ENCODE measurements at places on chromosomes 2 and 18.
A peak's percentile ranks its signal among the peaks of the same experiment; 100 is the strongest.

GRCh38 chr2:134232868-134233727 is 20.8 kb upstream of the MGAT5 start:
- DNase-seq: no peak

- no peak for DNase-seq
These were observed 136.1 kb upstream of the NRP2 start for GRCh38 chr2:205545971-205546816.

DNA sequence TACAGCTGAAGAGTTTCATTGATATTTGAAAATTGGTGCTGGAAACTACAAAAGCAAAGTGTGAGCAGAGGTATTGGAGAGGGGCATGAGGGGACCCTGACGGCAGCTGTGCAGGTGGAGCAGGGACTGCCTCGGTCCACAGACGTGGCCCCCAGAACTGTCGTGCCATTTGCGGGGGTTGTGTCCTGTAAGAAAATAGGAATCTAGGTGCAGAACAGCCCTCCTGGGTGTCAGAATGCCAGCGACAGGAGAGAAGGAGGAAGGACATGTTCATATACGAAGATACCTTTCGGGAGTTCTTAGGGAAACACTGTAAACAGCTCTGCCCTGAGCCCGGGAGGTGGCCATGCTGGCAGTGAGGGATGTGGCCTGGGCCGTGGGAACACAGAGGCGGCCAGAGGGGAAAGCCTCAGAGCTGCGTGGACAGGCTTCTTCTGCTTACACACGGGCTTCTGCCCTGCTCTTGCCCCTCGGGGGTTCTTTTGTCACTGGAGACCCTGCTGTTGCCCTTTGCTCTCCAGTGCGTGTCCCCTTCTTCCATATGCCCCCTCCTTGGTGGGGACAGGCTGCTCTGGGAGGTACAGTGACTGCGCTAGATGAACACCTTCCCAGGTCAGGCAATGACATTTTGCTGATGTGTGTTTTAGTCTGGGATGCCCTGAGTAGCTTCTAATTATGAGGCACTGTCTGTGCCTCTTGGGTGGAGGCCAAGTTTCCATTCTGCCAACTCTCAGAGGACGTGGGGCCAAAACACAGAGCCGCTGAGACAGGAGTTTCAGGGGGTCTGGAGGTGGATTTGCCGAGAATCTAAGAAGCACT is 81.9 kb upstream of the TXNDC2 start:
- peak; percentile 30 for DNase-seq

- DNase-seq: no peak
These were observed 31.4 kb downstream of the ZCCHC2 start for GRCh38 chr18:62554061-62554815.

DNA sequence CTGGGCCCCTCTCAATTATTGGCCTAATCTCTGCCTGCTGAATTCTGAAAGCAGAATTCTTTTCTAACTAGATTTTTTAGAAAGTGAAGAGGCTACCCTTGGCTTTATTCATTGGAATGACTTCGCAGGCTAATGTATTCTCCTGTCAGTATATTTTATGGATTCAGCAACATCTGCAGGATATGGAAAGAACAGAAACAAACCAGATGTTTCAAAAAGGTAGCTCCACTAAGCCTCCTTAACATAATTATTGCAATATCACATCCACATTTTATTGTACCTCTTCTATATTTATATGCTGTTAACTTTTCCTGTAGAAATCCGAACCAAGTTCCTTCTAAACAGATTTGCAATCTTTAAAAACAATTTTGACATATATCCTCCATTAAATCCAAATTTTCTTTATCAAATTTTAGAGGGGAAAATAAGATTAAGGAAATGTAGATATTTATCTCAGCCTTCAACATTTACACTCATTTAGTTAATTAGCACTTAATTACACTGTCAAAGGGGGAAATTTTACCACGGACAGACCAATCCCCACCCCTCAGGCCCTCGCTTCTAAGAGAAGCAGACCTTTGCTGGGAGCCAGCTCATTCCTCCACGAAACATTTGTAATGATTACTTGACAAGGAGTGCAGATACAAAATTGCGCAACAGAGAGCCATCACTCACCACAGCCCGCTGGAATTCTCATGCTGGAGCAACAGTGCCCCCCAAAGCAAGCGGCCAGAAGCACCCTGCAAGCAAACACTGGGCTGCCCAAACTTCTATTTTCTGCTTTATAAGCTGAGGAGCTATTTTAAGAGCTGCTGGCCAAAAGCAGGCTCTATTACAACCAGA is 253.4 kb downstream of the ETAA1 start:
- peak; percentile 91 for DNase-seq

- no peak for DNase-seq
These were observed 63.4 kb downstream of the NYAP2 start for GRCh38 chr2:225462945-225463344.

DNA sequence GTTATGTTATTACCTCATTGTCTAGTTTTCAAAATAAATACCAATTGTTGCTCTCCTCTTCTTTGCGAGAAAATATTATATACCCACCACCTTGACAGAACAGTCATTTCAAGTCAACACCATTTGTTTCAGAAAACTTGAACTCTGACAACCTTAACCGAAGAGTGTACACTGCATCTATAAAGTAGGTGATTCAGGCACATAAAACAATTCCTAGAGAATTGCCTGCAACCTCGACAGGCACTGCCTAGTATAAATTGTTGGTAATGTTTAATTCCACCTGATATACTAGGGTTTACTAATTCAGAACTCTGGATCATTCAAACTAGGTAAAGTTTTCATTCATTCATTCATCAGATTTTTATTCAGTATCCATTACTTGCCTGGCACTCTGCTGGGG is 121.8 kb downstream of the AKAIN1 start:
- no peak for DNase-seq

DNA sequence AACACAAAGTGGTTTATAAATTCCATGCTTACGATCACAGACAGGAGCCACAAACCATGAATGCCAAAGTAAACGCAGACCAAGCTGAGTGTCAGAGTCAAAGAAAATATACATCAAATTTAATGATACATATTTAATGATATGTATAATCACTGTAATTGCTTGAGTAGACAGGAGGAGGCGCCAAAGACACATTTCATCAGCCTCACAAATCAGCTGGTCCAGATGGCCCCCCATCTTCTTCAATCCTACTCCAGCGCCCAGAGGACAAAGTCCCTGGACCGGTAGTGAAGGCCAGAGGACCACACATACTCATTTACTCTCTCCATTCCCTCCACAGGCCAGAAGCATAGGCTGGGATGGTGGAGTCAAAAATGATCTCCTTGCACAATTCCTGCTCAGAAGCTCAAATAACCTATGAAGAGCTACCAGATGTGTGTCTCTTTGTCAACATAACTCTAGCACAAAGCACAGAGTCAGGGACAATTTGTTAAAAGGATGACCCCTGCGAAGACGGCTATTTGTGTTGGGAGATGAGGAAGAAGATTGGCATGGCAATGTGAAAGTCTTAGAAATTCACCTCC is 149.3 kb upstream of the PGAP1 start:
- no peak for DNase-seq

- DNase-seq: no peak
These were observed 382.3 kb downstream of the FIGN start for GRCh38 chr2:163353551-163353950.

DNA sequence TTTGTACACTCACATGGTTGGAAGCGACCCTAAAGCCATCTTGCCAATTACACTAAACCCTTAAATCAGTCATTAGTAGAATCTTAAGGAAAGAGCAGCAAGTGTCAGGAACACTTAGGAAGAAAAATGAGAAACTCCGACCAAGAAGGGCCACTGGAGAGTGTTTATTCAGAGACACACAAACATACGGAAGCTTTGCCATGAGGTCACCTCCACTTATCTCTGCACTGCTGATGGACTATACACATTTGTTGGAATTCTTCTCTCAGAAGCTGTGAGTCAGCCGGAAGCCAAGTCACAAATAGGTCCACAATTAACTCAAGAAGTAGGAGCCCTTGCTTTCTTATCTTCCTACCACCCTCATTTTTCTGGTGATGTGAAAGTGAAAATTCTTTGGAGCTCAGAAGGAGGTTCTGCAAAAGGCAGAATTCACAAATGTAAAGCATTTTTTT is 21.6 kb downstream of the BMP10 start:
- DNase-seq: no peak

DNA sequence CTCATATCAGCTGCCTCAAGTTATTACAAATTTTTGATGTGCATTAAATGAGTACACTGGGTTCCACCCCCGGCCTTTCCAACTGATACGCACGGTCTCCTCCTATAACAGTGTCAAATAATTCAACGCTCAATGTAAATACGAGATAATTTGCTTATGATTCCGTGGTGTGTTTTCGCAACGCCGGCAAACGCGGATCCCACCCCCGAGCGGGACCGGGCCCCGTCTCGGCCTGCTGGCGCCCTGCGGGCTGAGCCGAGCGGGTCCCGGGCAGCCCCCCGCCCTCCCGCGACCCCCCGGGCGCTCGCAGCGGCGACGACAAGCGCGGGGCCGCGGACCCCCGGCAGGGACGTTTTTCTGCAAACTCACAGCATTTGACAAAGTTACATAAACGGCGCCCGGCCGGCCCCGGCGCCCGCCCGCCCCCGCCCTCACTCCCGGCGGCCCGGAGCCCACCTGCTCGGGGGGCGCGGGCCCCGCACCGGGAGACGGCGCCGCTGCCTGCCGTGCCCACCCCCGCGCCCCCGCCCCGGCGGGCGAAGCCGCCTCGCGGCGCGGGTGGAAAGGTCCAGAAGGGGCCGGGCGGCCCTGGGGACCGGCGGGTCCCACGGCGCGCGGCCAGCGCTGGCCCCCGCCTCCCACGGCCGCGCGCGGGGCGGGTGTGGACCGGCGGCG is 762 bp downstream of the HDAC4 start:
- DNase-seq: no peak

DNA sequence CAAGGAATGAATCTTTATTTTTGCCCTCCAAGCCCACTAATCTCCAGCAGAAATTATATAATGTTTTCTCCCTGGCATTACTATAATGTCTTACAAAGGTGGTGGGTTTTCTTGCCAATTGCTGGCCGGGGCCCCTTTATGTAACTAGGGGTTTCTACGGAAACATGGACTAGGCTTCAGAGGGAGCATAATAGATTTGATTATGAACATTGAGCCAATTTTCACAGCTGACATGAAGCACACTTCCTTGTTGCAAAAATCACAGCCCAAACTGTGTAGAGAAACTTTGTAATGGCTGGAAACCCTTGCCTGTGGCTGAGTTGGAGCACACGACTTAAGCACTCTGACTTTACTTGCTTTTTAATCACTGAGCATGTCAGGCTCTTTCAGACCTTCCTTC is 3.8 kb upstream of the CYRIA start:
- no peak for DNase-seq

- DNase-seq: no peak
These were observed 13.1 kb downstream of the HS6ST1 start for GRCh38 chr2:128305555-128306080.

- no peak for DNase-seq
These were observed 114.7 kb downstream of the FAM117B start for GRCh38 chr2:202749477-202749876.

DNA sequence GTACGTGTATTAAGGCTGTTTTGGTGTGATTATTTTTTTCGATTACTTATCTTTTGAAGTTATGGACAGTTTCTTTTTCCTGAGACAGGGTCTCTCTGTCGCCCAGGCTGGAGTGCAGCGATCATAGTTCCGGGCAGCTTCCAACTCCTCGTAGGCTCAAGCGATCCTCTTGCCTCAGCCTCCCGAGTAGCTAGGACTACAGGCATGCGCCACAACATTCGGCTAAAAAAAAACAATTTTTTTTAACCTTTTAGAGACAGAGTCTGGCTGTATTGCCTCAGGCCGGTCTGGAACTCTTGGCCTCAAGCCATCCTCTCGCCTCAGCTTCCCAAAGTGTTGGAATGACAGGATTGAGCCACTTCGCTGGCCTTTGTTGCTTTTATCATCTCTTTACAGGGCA is 945 bp downstream of the HAT1 start:
- peak; percentile 64 for DNase-seq

GRCh38 chr2:18268400-18268799 is 292.1 kb downstream of the RDH14 start:
- DNase-seq: peak; percentile 3

- peak; percentile 91 for DNase-seq
These were observed 11.2 kb downstream of the NABP1 start for GRCh38 chr2:191688934-191689695.

- DNase-seq: no peak
These were observed 5.3 kb upstream of the REG1A start for GRCh38 chr2:79114797-79115494.

DNA sequence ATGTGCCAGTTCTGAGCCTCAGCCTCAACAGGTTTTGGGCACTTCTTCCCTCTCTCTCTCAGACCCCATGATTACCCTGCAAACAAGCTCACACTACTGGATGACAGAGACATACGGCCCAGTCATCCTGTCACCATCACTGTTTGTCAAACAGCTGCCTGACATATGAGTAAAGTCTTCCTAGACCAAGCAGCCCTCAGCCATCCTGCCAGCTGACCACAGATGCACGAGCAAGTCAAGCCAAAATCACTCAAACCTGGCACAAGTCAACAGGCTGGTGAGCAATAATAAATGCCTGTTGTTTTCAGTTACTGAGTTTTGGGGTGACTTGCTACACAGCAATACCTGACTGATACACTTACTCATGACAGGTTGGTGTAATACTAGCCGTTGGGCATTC is 75.5 kb upstream of the KLF7 start:
- DNase-seq: peak; percentile 26

GRCh38 chr2:181594322-181594721 is 62.6 kb downstream of the CERKL start:
- DNase-seq: no peak

DNA sequence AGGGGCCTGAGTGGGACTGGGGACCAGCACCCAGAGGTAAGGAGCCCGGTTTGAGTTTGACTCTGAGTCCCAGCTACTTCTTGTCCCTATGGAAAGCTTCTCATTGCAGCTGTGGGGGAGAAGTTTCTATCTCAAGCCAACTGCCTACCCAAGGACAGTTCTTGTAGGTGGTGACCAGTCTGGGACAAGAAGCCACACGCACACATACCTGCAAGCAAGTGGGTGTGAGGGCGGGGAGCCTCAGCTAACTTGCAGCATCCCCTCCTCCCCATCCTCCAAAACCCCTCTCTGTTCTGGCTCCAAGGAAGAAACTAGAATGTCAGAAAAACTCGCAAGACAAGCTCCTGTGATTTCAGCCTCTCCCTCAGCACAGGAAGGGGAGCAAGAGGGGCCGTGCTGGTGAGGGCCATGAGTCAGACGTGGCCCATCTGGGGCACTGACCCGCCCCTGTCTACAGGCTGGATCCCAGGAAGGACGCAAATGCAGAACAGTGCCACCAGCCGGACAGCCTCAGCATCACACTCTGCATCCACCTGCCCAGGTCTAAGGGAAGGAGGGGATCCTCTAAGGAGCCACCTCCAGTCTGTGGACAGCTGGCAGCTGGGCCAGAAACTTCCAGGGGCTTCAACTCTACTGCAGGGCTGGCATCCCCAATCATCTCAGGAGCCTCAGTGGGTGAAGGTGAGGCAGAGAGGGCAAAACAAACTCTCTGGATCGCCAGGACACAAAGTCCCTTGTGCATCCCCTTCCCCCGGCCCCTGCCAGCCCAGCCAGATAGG is 103.4 kb downstream of the TNS1 start:
- peak; percentile 58 for DNase-seq
